ENCODE measurements at places on chromosomes 4 and X.

DNA sequence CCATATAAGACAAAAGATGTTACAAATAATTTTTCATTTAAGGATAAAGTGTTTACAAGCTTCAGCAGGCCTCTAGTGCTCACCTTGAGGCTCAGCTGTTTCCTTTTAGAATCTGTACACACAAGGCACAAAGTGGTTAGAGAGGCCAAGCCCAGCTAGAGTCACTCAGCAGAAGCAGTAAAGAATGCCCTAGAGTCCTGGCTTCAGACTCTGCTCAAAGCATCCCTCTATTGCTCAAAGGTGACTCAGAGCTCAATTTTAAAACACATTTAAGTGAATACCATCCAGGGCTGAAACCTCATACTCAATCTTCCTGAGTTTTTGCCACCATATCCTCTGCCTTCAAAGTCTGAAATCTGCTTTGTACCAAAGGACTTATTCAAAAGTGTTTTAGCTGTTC, 22.6 kb upstream of the PHF8 start:
- no peaks in the 10 kb centered on the region for H3K36me3 ChIP-seq
- no peaks in the 10 kb centered on the region for H3K27me3 ChIP-seq
- DNase-seq: no peak
- H3K4me3 ChIP-seq: no peak overlapping the region

- H3K4me1 ChIP-seq: no peaks in the 10 kb centered on the region
- H3K4me3 ChIP-seq: no peak overlapping the region
- H3K27me3 ChIP-seq: no peaks in the 10 kb centered on the region
- no peaks in the 10 kb centered on the region for H3K36me3 ChIP-seq
- no peak overlapping the region for H3K27ac ChIP-seq
Observed at GRCh38 chrX:97743014-97743413, 859.3 kb downstream of the RPA4 start.

DNA sequence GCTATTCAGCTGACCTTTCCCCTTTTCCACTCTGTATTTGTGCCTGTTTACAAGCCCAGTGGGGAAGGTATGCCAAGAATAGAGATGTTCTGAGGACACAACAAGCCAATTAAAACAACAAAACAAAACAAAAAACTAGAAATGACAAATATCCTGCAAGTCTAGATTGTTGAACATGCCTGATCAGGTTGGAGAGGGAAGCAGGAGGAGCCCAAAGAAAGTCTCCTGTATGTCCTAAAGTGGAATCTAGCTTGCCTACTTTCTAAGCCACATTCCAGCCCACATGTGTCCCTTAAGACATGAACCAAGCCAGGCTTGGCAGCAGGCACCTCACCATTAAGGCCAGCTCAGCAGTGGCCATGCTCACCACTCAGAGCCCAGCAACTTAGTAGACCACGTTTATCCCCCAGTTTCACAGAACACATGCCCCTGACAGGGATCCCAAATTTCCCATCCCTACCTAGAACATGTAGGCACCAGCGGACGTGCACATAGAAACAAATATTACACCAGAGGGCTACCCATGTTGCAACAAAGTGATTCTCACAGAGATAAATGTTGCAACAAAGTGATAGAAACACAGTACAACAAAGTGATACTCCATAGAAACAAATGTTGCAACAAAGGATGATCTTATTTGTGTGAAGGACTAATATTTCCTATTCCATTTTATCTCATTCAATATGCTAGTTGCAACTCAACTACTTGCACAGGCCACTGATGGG, 48.3 kb downstream of the CD99L2 start:
- H3K36me3 ChIP-seq: no peaks in the 10 kb centered on the region
- H3K4me1 ChIP-seq: no peaks in the 10 kb centered on the region
- no peak overlapping the region for H3K4me3 ChIP-seq
- no peak for DNase-seq

DNA sequence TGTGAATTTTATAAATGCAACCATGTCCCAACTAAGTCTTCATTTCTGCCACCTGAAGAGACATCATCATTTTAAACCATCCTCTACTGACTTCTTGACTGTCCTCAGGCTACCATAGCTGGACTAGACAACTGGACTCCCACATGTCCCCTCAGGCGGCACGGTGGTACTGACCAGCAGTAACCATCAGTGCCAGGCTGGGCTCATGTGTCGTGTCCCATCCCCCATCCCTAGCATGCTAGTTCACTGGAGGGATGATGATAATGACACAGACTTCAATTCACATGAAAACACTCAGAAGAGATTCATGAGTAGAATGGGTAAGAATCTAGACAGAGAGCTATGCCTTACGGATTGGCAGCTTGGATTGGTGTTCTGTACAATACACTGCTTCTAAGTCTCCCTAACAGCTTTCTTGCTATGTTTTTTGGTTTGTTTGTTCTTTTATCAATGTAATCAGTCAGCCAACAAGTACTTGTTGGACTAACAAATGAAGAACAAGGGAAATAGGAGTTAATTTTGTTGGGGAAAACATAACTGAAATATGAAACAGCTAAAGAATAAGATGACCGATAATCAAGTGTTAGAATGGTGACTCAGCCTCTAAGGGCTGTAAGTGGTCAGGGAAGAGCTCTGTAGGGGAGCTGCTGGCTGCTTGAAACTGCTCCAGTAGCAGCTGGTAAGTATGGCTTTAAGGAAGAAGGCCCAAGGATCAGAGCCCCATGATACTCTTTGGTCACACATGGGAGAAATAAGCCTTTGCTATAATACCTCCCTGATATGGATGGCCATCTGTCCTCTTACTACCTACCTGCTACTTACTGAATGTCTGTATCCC, 10.3 kb downstream of the ZDHHC9 start:
- DNase-seq: no peak
- H3K27ac ChIP-seq: no peak overlapping the region
- no peak overlapping the region for H3K4me3 ChIP-seq

GRCh38 chr4:14856934-14857235, 145.4 kb upstream of the CPEB2 start:
- no peaks in the 10 kb centered on the region for H3K27me3 ChIP-seq
- DNase-seq: no peak
- H3K36me3 ChIP-seq: no peaks in the 10 kb centered on the region

DNA sequence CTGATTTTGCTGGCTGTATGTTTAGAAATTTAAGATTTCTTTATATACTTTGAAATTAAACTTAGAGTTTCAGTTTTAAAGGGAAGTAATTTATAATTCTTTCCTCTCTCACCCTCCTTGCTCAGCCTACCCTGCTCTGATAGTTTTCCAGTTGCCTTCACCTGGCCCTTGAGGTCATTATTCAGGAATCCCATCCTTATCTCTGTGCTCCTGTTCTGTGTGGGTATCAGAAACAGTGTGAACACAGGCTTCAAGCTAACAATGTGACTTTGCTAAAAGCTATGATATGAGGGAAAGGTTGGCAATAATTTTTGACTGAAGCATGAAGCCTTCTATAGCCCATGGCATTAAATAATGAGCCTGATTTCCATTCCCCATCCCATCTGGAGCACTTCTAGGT, 128.1 kb downstream of the MID1 start:
- no peaks in the 10 kb centered on the region for H3K36me3 ChIP-seq
- no peak for DNase-seq
- H3K4me3 ChIP-seq: no peak overlapping the region
- H3K27ac ChIP-seq: no peak overlapping the region
- no peaks in the 10 kb centered on the region for H3K27me3 ChIP-seq

- no peak for DNase-seq
- no peaks in the 10 kb centered on the region for H3K27me3 ChIP-seq
- no peaks in the 10 kb centered on the region for H3K36me3 ChIP-seq
Observed at GRCh38 chr4:14864365-14865030, 137.8 kb upstream of the CPEB2 start.

DNA sequence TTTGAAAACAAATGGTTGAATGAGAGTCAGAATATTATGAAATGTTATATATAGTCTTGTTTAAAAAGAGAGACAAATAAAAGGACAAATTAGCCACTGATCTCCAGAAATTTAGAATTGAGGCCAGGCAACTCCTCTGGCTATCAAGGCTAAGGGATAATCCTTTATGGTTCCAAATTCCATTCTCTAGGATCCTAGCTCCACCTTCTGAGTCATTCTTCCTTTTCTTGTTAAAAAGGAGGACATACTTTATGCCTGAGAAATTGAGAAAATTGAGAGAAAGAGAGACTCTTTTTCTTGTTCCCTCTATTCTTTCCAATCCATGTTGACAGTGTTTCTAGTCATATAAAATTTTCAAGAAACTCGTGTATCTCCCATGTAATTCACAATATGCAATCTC, 1299.5 kb downstream of the FSTL5 start:
- no peaks in the 10 kb centered on the region for H3K4me1 ChIP-seq
- no peaks in the 10 kb centered on the region for H3K27me3 ChIP-seq
- no peaks in the 10 kb centered on the region for H3K36me3 ChIP-seq
- no peak overlapping the region for H3K4me3 ChIP-seq
- DNase-seq: no peak

- no peak overlapping the region for H3K27ac ChIP-seq
- no peak overlapping the region for H3K4me3 ChIP-seq
Observed at GRCh38 chr4:164783976-164784375, 30.0 kb downstream of the SMIM31 start.

- no peak overlapping the region for H3K27ac ChIP-seq
- no peak for DNase-seq
- H3K27me3 ChIP-seq: no peaks in the 10 kb centered on the region
- H3K4me1 ChIP-seq: 0 out of 2 replicates have a peak, but pooled peaks cover 3% of the 10 kb centered on the region
- no peak overlapping the region for H3K4me3 ChIP-seq
Observed at GRCh38 chr4:168498251-168498650, 1.4 kb downstream of the PALLD start.

All from SJSA1 (cell line).